ENCODE measurements at places on chromosomes 5 and 9. TPM values are rescaled to one million over a fixed set of nuclear protein-coding genes. Genes with fewer than 3 reads are reported as not detected.

Gene RNF224
- total RNA-seq, result not detected

Gene PTGER4
- not detected for total RNA-seq

- no peak for DNase-seq
These were observed 140.5 kb upstream of the SLC30A5 start for GRCh38 chr5:68953231-68953874.

GRCh38 chr5:160021831-160022446, 13.0 kb downstream of the TTC1 start:
- DNase-seq, result peak; percentile 72

GRCh38 chr5:157593052-157593757, 17.6 kb upstream of the ADAM19 start:
- no peak for DNase-seq

GRCh38 chr9:133522073-133522910, 2.5 kb downstream of the MYMK start:
- no peak for DNase-seq

DNA sequence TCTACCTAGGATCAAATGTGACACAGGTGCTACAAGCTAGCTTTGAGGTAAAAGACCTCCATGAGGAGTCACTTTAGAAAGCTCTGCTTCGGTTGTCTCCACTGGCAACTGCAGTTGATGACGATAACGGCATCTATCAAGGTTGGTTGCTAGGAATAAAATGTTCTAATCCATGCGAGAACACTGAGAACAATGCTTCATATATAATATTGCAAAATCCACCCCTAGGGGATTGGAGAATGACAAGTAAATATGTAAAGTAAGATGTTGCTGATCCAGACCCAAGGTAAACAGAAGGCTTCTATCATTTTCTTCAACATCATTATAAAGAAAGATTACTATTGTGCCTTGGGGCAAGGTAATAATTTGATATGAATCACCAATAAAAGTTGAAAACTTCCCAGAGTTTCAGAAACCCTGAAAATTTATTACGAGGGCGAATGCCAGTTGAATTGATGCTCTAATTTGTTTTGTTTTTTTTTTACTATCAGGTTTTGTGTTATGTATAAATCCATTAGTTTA, 1003.4 kb downstream of the CDH18 start:
- no peak for DNase-seq

Gene NME5
- total RNA-seq, result not detected

GRCh38 chr9:132409828-132410528, at the start of gene CFAP77:
Gene CFAP77, plus strand, starts transcription at chr9:132410211. Its CDS starts 61 bp downstream, at chr9:132410272.
- peak; percentile 79 for DNase-seq

- DNase-seq, result peak; percentile 9
These were observed 106.4 kb downstream of the CDK5RAP2 start for GRCh38 chr9:120473608-120474007.

- peak; percentile 68 for DNase-seq
These were observed 123.6 kb downstream of the INVS start for GRCh38 chr9:100222674-100223073.

GRCh38 chr5:153903321-153903720, 135.4 kb downstream of the FAM114A2 start:
- peak; percentile 49 for DNase-seq
